ENCODE measurements at places on chromosomes 5 and 9.

- DNase-seq: no peak
These were observed 71.6 kb downstream of the SETX start for GRCh38 chr9:132283165-132283564.

- DNase-seq: no peak
These were observed 247.5 kb downstream of the ARRDC3 start for GRCh38 chr5:91135475-91136248.

DNA sequence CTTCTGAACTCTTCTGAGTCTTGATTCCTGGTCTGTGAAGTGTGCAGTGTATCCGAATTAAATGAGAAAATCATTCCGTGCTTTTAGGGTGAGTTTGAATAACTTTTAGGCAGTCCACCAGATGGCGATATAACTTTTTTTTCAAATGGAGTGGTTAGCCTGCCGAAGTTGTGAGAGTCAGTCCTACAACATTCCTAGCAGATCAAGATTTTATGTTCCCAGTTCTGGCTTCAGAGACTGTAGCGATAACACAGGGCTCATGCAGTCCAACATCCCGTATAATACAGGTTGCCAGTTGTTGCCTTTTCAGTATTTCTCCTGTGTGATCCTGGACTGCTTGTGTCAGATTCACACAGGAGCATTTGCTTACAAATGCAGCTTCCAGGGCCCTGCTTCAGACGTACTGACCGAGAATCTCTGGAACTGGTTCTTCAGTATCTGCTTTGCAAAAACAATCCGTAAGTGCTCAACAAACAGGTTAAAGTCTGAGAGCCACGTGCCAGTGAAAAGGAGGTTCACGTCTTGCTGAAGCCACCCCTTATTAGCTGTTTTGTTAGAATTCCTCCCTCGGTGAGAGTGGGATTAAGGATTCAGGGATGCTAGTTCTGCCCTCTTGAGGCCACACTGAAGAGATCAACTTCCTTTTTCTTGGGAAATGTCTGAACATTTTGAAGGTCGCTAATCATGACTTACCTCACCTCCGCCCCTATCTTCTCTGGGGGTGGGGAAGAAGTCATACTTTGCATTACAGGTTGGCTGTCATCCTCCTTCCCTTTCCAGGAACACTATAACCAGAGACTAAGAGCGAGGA is 22.8 kb downstream of the SMIM3 start:
- no peak for DNase-seq

GRCh38 chr9:126283799-126284465 is 42.7 kb upstream of the MVB12B start:
- DNase-seq: no peak

GRCh38 chr9:81622471-81623255 is 66.7 kb downstream of the TLE1 start:
- no peak for DNase-seq

DNA sequence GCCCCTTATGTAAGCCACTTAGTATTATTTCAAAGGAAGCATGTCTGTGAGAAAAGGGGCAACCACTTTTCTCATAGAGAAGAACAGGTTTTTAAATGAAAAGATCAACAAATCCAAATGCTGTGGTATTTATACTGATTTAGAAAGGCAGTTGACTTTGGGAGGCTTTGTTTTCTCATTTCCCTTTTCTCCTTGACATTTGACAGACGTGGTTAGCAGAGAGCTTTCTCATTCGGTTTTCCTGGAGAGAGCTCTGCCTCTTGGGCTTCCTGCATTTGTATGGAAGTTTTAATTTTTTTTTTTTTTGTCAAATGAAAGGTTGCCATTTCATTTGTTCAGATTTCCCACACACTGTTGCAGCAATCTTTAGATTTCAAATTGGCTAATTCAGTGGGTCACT is 62.5 kb downstream of the EXOSC2 start:
- DNase-seq: no peak

- no peak for DNase-seq
These were observed 287.2 kb downstream of the CD180 start for GRCh38 chr5:66909364-66909763.

DNA sequence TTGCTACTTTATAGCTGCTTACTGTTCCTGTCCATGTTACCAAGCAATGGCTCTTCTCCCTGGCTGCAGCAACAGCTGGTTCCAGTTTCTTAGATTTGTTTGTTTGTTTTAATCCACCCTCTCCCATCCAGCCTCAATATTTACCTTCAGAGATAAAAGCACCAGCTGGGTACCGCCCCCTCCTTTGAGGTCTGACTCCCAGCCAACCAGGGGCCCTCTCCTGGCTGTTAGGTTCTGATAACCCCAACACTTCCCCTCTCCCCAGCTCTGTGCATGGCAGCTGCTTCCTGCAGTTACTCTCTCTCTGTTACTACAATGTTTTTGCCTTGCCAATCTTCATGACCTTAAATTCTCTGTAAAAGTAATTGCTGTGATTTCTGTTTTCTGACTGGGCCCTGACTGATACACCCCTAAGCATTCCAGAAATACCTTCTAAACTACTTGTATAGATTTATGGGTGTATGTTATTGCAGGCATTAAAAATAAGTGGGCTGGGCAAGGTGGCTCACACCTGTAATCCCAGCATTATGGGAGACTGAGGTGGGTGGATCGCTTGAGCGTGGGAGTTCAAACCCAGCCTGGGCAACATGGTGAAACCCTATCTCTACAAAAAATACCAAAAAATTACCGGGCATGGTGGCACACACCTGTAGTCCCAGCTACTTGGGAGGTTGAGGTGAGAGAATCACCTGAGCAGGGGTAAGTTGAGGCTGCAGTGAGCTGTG is 2.6 kb upstream of the GCNT1 start:
- DNase-seq: no peak

DNA sequence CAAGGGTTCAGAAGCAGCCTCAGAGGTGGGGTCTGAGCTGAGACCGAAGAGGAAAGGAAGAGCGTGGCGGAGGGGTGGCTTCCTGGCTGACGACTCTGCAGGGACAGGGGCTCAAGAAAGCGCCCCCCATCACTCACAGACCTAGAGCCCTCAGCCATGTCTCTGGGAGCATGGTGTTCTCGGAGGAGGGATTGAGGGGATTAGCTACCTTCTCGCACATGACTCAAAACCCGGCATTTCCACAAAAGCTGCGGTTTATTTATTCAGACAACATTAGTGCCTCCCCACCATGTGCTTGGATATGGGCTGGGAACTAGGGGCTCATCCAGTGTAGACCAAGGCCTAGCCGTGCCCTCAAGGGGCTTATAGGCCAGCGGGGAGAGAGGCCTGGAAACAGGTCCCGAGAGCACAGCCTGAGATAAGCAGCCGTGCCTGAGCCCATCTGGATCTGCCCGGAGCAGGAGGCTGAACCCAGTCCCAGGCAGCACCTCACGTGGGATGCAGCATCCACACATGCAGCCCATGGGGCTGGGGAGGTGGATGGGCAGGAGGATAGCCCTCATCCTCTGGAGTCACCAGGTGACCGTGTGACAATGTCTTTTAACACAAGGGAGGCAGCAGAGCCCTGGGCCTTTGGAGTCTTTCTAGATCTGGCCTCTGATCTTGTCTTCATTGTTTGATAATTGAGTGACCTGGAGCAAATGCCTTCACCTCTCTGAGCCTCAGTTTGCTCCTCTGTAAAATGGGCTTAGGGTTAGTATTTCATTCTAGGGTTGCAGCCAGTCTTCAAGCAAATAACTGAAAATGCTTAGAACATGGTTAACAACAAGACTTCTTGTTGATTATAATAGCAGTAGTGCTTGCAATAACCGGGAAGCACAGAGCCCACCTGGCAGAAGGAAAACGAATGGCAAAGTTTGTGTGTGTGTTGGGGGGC is 878 bp upstream of the HMCN2 start:
- no peak for DNase-seq

DNA sequence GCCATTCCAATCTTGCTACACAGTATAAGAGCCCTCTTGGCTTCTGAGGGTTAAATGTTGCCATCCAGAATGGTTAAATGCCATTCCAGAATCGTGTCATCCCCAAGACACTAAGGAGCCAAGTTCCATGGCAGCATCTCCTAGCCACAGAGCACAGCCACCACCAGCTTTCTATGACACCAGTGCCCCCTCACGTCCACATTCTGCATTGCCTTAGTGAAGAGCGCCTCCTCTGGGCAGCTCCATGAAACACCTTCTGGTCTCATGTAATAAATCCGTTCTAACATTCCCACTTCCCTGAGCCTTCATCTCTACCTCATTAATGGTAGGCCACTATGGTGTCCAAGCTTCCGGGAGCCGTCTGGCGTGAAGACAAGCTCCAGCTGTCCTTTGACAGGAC is 12.4 kb downstream of the CBY3 start:
- no peak for DNase-seq

- no peak for DNase-seq
These were observed 35.1 kb downstream of the FAM13B start for GRCh38 chr5:137997726-137998213.

- DNase-seq: no peak
These were observed 364.2 kb upstream of the PDE4D start for GRCh38 chr5:60257596-60258271.

DNA sequence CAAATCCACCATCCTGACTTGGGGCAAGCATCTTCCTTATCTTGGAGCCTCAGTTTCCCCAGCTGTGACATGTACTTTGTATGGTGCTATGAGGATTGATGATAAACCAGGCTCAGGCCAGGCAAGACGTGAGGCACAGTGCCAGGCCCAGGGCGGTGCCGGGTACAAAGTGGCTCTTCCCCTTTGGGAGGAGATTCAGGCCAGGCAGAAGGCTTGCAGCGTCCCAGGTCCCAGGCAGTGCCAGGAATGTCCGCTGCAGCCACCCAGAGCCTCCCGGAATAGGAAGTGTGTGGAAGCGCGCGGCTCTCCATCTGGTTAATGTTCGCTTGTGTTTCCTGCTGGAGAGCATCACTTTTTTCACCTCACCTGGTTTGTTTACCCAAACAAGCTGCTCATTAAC is 12.6 kb upstream of the DENND1A start:
- no peak for DNase-seq

GRCh38 chr9:36779582-36779981 is 206.9 kb downstream of the MELK start:
- DNase-seq: no peak

- no peak for DNase-seq
These were observed 55.5 kb upstream of the ARAP3 start for GRCh38 chr5:141737535-141737934.

- DNase-seq: no peak
These were observed 40.9 kb upstream of the NSMF start for GRCh38 chr9:137499858-137500661.

DNA sequence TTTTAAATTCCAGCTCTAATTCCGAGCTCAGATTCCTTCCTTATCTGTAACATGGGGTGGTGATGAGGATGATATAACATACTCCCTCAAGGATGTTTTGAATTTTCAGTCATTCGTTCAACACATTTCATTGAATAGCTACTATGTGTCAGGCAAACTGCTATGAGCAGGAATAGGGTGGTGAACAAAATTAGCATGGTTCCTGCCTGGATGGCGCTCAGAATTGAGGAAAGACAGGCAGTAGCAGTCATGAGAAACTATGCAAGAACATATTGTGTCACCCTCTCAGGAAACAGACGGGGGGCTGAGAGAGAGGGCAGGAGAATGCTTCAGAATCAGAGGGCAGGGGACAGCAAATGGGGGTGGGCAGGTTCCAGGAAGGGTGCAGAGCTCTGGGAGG is 265.2 kb downstream of the NSG2 start:
- no peak for DNase-seq

DNA sequence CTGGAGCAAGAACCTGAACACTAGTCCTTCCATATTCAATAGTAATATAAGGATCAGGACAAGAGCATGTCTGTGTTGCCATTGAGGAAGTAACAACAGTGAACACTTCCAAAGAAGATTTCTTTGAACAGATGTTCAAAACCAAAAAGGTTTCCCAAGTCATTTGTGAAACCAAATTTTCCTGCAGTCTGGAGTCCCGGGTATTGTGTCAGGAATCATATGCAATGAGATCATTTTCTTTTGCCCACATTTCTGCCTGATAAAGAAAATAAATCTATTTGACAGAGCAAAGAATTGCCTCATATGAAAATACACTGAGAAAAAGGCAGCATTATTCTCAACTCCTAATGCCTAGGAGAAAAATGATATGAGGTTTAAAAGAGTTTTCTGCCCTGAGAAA is 151.7 kb downstream of the SNX18 start:
- DNase-seq: no peak

DNA sequence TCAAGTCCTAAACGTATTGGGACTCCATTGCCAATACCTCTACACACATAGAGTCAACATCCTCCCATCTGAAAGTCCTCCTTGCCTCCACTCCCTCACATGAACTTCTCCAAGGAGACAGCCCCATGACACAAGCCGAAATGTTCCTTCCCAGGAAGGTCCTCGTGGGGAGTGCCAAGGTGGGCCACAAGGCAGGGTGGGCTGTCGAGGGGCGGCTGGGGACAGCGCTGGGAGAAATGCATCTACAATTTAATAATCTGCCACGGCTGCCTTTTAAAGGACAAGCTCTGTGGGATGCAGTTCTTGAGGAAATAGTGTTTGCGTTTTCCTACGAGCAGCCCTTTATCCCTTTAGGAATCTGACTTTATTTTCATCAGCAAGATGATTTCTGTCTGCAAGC is 138.7 kb downstream of the GABBR2 start:
- no peak for DNase-seq

GRCh38 chr5:138353560-138354080 is 1.1 kb downstream of the KDM3B start:
- DNase-seq: no peak

DNA sequence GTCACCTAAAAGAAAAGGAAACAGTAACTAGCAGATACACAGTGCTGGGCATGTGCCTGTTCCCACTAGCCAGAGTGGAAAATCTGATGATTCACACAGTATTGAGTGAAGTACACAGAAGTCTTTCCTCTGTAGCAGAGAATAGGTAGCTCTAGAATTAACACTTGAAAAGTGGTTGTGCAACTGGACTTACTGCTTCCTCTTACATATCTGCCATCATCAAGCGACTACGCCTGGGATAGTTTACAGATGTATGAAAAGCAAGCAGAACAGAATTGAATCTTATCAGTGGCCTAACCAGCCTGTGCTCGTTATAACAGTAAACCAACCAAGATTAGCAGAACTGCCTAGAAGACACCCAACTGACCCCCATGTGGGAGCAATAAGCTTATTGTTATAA is 130.6 kb downstream of the DTWD2 start:
- DNase-seq: no peak

DNA sequence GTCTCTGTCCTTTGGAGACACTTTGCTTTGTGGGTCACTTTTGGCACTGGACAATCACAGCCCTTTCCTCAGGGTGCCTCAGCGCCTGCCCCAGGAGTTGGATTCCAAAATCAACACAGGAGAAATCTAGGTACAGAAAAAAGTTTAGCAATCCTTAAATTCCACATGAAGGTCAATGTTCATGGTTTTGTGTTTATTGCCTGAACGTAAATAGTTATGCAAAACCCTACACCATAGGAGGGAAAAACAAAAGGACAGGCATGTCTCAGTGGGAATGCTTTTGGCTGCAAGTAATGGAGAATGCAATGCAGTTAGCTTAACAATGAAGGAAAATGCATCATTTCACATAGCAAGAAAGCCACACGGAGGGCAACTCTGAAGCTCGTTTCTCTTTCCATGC is 6.5 kb upstream of the HMCN2 start:
- no peak for DNase-seq

- DNase-seq: no peak
These were observed 106.6 kb upstream of the HMHB1 start for GRCh38 chr5:143705381-143705780.

GRCh38 chr5:74851684-74852353 is 14.4 kb downstream of the FAM169A start:
- no peak for DNase-seq

GRCh38 chr5:175826980-175827379 is 44.4 kb upstream of the CPLX2 start:
- DNase-seq: no peak
